ENCODE measurements at places on chromosomes 6 and 20. TPM values are rescaled to one million over a fixed set of nuclear protein-coding genes. Genes with fewer than 3 reads are reported as not detected.

Gene UBE3D
- total RNA-seq: 7.0 TPM

Gene DPPA5
- total RNA-seq: not detected

Gene SNAP91
- 0.36 TPM for total RNA-seq

- no peak for DNase-seq
Measured at GRCh38 chr20:37337208-37337991, 8.5 kb upstream of the SRC start.

- DNase-seq: no peak
Measured at GRCh38 chr6:63785006-63785405, 149.4 kb downstream of the PHF3 start.

DNA sequence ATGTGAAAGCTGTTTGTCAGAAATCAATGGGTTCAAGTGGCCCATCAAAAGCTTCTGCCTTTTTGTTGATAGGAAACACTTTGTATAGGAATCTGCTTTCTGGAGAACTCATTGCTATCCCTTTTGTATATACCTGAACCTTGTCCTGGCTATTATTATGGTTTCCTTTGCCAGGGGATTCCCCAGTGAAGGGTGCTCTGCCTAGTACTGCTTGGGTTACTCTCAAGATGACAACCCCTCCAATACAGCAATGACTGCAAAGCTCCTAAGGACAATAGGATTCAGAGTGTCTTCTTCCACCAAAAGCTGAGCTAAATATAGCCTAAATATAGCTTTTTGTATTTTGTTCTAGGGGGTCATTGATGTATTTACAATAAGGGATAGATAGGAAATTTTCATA, 54.0 kb upstream of the PTPRK start:
- no peak for DNase-seq

GRCh38 chr6:31719001-31719400, 2.5 kb downstream of the LY6G6C start:
- DNase-seq: no peak

DNA sequence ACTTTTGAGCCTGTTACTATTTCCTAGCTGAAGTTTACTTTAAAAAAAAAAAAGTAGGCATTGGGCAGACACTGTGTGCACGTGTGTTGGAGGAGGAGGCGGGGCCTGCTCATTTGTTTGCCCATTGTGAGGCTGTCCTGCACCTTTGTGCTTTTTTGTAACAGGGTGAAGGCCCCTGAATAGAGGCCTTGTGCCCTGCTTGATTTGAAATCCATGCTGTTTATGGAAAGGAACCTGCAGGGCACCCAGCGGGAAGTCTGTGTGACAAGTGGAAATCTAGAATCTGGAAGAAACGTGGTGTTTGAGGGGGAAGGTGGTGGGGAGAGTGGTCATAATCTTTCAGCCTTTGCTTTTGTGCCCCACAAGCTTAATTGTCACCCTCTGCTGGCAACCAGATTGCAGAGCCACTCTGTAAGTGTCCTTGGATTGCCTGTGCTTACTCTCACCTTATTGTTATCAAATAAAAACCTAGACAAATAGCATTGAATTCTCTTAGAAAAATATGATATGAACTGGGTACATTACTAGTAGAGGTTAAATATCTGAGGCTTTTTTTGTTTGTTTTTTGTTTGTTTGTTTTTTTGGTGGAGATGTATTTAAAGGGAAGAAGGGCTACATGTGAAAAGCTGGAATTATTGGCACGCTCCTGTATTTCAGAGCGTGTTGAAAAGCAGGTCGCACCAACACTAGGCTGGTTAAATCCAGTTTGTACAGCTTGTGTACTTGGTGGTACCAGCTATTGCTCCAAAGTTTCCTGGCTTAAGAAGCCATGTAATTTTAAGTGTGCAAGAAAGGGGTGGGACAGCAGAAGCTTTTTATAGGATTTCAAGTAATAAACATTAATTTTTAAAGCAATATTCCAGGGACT, 156.3 kb downstream of the ARID1B start:
- no peak for DNase-seq

GRCh38 chr6:37305841-37306425, 47.9 kb upstream of the RNF8 start:
- DNase-seq: no peak

- peak; percentile 84 for DNase-seq
Measured at GRCh38 chr6:70667711-70668498, at the start of gene SMAP1. Gene SMAP1 (plus strand): TSS chr6:70667883. CDS start chr6:70668024, 141 bp downstream.

DNA sequence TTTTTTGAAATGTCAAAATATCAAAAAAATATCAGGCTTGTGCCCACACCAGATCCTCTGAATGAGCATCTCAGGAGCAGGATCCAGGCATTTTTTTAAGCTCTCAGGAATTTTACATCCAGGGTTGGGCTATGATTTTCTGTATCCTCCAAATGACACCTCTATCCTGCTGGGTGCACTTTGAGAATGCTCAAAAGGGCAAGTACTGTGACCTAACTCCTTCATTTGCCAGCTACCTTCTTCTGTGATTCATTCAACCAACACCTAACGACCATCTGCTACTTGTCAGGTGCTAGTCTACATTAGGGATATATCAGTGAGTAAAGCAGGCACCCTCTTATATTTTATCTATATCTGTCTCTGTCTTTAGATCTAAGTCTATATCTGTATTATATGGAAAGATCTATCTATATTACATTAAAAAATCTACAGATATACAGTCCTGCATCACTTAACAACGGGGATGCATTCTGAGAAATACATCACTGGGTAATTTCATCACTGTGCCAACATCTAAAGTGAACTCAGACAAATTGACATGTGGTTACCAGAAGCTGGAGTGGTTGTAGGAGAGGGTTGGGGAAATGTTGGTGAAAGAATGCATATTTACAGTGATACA, 131.6 kb downstream of the KIF16B start:
- DNase-seq: no peak
